Heart right ventricle (tissue), 16 donors: ENCODE measurements at places on chromosomes 2 and 18. TPM values are rescaled to one million over a fixed set of nuclear protein-coding genes. Genes with fewer than 3 reads are reported as not detected.

DNA sequence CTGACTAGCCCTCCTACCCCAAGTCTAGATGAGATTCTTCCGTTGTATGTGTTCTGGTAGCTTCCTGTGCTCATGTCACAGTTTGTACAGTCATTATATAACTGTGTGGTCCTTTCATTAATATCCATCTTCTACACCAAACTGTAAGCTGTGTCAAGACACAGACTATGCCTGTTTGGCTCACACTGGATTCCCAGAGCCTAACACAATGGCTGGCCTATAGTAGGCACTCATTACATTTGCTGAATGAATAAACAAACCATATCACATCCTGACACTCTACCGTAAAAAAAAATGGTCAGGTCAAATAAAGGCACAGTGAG lies 72.6 kb downstream of the ANKRD44 start:
- no peak for DNase-seq

DNA sequence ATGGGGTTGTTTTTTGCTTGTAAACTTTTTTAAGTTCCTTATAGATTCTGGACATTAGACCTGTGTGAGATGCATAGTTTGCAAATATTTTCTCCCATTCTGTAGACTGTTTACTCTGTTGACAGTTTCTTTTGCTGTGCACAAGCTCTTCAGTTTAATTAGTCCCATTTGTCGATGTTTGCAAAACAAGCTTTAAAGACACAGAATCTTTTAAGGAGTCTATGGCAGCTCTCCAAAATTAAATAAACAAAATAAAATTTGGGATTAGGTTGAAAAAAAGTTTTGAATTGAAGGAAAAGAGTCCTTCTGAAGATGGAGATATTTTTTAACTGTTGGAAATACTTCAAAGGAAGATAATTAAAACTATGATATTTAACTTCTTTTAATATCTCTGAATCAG lies 88.8 kb downstream of the MAP3K20 start:
- no peak for DNase-seq

DNA sequence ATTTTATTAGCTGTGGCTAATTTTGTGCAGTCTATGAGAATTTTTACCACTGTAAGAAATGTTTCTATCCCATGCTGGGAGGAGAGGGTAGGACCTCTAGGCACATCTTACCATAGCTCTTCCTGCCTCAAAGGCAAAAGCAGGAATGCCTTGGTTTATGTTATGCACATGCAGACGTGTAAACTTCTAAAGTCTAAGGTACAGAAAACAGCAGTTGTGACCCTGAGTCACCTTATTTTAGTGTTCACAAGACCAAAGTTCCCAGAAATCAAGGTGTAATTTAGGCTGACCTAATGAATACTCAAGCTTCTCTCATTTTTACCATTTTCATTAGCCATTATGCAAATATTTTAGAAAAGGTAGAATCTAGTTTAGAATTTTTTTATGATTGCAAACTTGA lies 15.4 kb upstream of the WIPF1 start:
- no peak for DNase-seq

GRCh38 chr2:82013641-82014040 lies 1709.1 kb upstream of the LRRTM1 start:
- DNase-seq = no peak

DNA sequence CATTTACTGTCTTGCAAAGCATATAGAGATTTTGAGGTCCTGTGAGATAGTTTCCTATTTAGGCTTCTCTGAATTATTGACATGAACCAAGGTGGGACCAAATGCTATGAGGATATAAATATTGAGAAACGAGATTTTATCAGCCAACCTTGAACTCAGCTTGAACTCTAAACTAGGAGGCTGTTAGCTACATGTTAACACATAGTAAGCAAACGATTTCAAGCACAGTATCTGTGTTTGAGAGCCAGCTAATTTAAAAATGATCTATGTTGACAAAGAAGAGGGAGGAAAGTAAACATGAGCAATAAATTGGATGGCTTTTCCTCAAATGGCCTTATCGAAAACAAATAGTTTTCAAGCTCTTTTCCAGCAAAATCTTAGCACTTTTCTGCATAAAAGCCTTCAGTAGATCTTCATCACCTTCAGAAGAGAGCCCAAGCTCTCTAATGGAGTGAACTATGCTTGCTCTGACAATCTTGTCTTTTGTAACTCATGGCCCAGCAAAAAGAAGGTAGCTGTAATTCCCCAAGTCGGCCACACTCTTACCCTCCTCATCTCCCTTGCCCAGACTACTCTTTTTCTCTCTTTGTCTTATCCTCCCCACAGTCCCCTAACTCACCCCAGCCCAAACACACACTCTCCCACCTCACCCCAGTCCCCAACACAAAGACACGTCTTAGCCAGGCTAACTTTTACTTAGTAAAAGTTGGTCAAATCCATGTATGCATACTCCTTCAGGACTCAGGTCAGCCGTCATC lies 14.7 kb downstream of the CD28 start:
- no peak for DNase-seq

Gene VWC2L
- total RNA-seq = not detected

Gene MROH2A
- not detected for total RNA-seq

Gene ACVR1C
- total RNA-seq = 0.31 TPM

Gene DRC1
- total RNA-seq = not detected

Gene REG1B
- 0.49 TPM for total RNA-seq

Gene SLC30A3
- total RNA-seq = 35.8 TPM
